ENCODE measurements at places on chromosomes 2 and 18.

GRCh38 chr18:55337908-55338521 is 250.0 kb downstream of the TCF4 start:
- DNase-seq: no peak

DNA sequence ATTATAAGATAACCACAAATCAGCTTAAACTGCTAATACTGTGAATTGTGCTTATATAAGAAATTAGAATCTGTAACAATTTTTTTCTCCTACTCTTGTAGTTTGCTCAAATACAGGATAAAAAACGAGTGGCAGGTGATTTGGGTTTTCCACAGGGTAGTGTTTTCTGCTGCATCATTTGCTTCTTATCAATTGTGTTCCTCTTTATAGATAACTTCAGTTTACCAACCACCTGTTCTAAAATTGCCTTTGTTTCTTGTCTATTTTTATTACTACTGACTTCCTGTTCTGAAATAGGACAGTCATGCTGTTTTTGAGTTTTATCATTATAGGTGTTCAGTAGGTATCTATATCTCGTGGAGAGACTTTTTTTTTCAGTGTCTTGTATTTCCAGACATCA is 56.9 kb downstream of the MFSD6 start:
- DNase-seq: peak; percentile 27

DNA sequence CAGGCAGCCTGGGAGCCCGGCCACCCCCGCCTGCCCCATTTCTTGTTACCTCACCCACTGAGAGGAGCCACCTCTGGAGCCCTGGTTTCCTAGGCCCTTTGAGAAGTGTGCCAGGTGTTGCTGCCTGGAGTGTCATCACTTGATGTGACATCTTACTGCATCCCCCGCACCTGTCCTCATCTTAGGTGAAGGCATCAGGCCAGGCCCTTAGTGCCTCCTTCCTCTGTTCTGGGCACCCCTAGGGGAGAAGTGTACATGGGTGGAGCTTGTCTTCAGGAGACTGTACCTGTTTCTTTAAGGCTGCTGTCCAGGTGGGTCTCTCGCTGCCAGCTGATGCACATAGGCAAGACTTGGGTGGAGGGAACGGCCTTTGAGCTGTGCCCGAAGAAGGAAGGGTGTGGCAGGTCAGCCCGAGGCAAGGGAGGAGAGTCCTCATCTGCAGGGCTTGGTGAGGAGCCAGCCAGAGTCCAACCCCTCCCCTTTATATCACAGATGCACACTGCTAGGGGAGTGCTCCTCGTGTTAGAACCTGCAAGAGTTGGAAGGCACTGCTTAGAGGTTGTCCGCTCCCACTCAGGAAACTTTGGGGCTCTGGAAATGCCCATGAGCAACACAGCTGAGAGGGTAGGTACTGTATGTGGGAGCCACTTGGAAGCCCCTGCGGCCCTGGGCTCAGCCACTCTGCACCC is 45.9 kb downstream of the NCK2 start:
- peak; percentile 64 for DNase-seq

- DNase-seq: no peak
These were observed 66.1 kb downstream of the CHN1 start for GRCh38 chr2:174939046-174939445.

DNA sequence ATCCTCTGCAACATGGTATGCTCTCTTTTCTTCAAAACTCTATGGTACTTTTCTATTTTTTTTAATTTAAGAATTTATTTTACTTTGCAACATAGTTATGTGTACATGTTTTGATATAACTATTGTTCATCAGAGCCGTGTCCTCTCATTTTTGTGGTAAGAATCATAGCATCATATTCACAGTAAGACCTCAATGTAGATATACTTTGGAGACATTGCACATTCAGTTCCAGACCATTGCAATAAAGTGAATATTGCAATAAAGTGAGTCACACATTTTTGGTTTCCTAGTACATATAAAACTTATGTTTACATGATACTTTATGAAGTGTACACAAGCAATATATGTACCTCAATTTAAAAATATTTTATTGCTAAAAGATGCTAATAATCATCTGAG is 22.7 kb upstream of the LINC00305 start:
- no peak for DNase-seq

DNA sequence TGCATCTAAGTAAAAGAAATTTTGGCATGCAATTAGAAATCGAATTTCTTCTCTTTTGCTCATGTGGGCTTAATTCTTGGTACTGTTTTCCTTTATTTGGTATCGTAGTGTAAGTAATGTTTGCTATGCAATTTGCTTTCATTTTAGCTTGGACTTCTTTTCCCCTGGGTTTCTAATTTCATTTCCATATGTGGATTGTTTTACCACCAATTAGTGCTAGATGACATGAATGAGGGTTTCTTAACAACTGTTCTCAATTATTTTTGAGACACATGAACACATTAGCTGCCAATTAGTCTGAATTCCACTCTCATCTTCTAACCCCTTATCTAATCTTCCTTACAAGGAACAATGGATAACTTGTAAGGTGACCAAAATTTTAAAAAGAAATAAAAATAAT is 1047.2 kb upstream of the PIK3C3 start:
- DNase-seq: no peak

DNA sequence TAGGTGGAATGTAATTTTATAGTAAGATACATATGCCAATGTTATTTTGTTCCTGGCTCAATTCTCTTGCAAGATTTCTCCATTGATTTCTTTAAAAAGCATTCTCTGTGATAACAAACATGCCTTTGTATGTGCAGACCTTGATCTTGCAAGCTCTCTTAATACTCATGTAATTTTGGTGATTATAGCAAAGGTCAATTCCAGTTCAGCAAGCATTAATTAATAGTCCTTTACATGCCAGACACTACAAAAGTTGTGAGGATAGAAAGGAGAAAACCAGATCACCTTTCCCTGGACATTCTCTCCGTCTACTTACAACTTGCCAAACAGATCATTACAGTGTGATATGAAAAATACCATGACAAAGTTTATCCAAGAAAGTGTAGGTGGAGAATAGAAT is 173.7 kb upstream of the DOK6 start:
- no peak for DNase-seq

GRCh38 chr2:218077464-218078216 is 8.6 kb downstream of the RUFY4 start:
- DNase-seq: no peak

GRCh38 chr2:235382179-235382578 is 111.7 kb upstream of the AGAP1 start:
- DNase-seq: no peak

DNA sequence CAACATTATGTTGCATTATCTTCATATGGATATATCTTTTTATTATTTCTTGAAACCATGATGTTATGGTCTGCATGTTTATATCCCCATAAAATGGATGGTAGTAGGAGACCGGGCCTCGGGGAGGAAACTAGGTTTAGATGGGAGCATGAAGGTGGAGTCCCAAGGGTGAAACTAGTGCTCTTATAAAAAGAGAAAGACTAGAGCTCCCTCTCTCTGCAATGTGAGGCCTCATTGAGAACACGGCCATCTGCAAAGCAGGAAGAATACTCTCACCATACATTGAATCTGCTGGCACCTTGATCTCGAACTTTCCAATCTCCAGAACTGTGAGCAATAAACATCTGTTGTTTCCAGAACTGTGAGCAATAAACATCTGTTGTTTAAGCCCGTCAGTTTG is 64.0 kb downstream of the NXPH2 start:
- DNase-seq: no peak

- no peak for DNase-seq
These were observed 21.6 kb upstream of the SCLY start for GRCh38 chr2:238039151-238039550.

DNA sequence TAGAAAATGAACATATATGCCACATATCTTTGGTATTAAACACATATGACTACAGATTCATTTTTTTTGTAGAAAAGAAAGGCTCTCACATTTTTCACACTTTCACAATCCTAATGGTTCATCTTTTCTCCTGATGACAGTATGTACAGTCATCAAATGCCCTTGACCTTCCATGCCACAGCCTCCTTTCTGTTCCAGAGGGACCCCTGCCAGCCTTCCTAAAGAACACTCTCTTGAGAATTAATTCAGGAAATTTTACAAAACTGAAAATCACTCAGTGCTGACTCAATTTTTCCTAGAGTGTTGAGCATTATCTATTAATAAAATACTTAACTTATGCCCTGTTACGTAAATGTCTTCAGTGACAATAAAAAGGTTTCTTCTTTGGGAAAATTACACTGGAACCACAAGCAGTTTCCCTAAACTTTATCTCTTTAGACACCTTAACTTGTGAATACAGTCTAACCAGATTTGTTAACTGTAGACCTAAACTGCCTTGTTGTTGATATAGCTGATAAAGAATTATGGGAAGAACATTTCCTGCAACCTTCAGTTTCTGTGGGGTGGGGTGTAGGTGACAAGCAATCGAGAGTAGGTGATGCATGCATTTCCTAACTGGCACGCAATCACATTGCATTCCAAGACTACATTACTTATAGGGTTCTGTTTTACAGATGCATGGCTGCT is 15.3 kb upstream of the ACOXL start:
- no peak for DNase-seq

DNA sequence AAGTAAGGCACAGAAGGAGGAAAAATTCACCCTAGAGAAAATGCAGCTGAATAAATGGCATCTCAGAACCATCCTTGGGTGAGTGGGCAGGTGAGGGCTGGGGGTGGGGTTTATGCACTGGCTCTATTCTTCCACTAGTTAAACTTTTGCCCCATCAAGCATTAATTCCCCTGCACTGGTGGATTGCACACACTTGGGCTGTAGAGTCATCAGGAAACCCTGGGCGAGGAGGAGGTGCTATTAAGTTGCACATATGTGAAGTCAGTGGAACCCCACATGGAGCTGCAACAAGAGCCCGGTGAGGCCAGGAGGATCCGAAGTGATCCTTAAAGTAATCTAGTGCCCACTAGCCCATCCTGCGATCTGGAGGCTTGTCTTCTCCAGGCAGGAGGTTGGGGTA is 6.8 kb upstream of the DNAJB2 start:
- no peak for DNase-seq

- no peak for DNase-seq
These were observed 1.1 kb downstream of the RPL37A start for GRCh38 chr2:216499641-216500218.

DNA sequence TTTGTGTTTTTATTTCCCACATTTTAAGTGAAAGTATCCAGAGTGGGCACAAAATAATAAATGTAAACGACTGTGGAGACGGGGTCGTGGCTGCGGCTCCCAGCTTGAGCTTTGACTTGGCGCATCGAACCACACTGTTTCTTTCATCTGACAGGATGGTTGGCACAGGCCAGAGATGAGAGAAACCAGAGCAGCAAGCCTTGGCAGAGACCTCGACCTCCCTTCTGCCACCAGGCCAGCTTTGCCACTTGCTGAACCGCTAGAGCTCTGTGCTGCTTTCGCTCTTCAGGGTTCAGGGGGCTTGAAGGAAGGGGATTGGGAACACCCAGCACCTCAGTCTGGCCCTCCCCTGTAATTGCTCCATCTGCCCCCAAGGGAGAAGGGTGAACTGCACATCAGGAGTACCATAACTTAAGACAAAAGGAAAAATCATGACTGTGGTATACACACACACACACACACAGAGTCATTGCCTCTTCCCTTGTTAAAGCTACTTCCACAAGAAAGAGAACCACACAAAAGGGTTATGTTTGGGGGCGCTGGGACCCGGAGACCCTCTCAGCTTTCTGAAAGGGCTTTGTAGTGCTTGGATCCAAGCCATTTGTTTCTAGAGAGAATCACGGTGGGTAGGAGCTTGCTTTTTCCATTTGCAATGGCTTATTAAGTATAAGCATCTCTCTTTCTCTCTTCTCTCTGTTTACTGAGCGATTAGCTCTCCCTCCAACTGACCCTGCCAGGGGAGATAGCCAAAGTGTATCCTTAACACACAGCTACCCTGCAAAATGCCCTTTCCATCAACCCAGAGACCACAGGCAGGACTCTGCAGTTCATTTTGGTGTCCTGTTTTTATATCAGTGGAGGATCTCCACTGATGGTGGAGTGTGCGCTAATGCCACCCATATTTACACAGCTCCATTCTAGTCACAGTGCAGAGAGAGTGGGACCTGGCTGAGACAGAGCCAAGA is 23.0 kb downstream of the POU3F3 start:
- no peak for DNase-seq

DNA sequence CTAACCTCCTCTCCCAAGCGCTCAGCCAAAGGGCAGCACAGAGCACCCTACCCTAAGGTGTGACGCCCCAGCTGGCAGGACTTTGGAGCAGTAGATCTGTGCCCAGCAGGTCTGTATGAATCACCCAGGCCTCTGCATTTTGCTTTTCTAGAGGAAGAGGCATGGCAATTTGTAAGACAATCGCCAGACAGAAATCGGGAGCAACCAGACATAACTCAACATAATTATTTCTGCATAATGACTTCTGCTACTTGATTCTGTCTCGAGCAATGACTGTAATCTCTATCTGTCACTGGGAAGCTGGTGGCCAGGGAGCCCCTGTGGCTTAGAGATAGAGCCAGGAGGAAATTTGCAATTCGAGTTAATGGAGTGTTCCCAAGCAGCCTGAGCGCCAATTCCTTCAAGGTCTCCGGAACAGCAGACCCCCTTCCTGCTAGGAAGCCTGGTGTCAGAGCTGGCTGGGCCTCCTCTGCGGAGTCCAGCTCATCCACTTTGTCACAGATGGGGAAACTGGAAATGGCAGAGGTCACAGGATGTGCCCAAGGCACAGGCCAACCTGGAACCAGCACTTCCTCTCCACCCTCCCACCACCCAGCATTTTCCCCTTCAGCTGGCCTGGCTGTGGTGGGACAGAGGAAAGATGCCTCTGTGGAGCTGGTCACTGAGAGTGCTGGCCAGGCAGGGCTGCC is 55.0 kb downstream of the ODC1 start:
- DNase-seq: no peak
